ENCODE measurements at places on chromosomes 12 and 14.

DNA sequence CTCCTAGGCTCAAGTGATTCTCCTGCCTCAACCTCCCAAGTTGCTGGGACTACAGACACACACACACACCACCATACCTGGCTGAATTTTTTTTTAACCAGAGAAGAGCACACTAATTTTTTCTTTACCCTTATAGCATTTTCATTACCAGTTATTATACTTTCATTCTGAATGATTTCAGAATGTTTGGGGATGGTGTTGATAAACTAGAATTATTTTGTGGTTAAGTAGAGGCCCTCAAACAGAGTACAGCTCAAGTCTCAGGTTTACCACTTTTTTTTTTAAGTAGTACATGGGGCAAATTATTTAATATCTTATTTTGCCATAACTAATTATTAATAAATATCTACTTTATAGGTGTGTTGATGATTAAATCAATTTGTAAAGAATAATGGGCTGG lies 86.6 kb downstream of the FUT8 start:
- DNase-seq, result no peak

GRCh38 chr12:99911081-99911480 lies 73.7 kb downstream of the ANKS1B start:
- DNase-seq, result no peak

DNA sequence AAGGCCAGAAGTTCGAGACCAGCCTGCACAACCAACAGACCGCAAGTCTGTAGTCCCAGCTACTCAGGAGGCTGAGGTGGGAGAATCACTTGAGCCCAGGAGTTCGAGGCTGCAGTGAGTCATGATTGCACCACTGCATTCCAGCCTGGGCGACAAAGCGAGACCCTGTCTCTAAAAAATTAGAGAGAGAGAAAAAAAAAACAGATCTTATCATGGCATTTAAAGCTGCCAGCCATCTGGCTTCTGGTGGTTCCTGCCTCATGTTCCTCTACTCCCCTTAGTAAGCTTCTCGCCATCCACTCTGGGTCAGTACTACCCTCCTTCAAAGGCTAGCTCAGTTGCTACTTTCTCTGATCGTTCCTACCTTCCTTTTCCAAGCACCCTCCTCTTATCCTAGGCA lies 16.1 kb downstream of the CLSTN3 start:
- no peak for DNase-seq

DNA sequence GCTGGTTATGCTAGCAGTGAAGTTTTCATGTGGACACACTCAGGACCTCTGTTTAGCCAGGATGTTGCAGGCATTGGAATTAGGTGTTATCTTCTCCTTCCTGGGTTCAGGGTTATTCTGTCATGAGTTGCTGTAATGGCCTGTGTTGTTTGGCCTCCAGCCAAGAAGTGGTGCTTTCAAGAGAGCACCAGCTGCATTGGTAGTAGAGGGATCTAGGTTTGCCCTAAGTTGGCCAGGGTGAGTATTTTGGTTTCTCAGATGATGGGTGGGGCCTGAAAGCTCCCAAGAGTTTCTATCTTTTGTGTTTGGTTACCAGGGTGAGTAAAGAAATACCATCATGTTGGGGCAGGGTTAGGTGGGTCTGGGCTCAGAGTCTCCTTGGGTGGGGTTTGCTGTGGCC lies 2.7 kb upstream of the GZMH start:
- no peak for DNase-seq

GRCh38 chr12:95763809-95764253 lies 26.7 kb downstream of the NTN4 start:
- DNase-seq, result no peak

DNA sequence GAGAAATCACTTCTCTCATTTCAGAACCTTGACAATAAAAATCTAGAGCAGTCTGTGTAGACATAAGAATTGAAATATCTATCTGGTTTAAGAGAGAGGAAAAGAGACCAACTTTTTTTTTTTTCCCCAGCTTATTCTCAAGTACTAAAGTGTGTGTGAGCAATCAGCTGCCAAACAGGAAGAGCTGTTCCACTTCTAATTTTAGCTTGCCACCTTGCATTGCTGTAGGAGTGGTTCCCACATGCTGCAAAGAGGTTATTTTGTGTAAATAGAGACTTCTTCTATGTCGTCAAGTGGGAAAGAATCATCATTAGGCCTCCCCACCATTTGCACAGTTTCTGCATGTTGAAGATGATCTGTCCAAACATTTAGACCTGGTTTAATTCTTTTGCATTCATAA lies 142.6 kb downstream of the NPAS3 start:
- no peak for DNase-seq

DNA sequence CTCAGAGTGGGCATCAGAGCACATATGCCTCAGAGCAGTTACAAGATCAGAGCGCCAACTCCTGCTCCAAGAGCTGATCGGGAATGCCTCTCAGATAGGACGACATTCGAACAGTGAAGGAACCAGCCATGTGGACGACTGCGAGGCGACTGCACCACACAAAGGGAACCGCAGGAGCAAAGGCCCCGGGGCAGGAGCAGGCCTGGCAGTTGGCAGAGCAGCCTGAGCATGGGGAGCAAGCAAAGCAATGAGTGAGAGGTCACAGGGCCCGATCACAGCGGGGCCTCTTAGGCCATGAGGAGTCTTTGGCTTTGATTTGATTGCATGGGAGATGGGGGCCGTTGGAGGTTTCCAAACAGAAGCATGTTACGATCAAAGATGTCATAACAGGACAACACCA lies 90.3 kb downstream of the LGMN start:
- DNase-seq, result no peak

- no peak for DNase-seq
Observed at GRCh38 chr14:20494935-20495766, 10.2 kb upstream of the RNASE10 start.

DNA sequence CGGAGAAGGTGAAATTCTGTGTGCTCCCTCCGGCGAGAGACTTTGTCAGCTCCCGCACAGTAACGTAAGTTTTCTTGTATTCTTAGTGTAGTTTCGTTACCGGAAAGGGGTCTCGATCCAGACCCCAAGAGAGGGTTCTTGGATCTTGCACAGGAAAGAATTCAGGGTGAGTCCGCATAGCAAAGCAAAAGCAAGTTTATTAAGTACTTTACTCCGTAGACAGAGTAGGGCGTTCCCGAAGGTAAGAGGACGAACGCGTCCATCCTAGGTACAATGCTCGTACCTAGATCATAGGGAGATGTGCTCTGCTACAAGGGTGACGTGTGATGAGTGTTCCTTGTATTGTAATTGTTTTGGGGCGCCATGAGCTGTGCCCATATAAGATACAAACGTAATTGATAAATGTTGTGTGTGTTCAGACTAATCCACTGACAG lies 293 bp downstream of the IFI27L1 start:
- DNase-seq, result no peak

DNA sequence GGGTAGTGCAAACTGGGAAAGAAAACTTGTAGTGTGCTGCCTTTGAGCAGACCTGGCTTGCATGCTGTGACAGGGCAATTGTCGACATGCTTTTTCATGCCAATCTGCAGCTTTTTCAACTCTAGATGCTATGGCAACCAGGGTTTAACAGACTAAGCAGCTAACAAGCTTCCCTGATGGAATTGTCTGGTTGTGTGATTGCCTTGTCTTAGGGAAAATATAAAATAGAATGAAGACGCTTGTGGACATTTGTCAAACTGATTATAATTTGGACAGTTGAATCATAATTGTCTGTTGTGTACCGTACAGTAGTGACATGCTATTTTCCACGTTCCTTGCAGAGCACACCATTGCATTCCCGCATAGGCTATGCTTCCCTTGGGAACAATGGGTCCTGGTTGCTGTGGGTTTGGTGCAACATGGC lies 113.0 kb downstream of the FOXG1 start:
- no peak for DNase-seq

GRCh38 chr14:77105145-77105939 lies 7.3 kb downstream of the CIPC start:
- no peak for DNase-seq

- no peak for DNase-seq
Observed at GRCh38 chr12:62763312-62763711, 171.6 kb downstream of the PPM1H start.

- no peak for DNase-seq
Observed at GRCh38 chr14:52313462-52313861, 650 bp upstream of the PTGER2 start.

DNA sequence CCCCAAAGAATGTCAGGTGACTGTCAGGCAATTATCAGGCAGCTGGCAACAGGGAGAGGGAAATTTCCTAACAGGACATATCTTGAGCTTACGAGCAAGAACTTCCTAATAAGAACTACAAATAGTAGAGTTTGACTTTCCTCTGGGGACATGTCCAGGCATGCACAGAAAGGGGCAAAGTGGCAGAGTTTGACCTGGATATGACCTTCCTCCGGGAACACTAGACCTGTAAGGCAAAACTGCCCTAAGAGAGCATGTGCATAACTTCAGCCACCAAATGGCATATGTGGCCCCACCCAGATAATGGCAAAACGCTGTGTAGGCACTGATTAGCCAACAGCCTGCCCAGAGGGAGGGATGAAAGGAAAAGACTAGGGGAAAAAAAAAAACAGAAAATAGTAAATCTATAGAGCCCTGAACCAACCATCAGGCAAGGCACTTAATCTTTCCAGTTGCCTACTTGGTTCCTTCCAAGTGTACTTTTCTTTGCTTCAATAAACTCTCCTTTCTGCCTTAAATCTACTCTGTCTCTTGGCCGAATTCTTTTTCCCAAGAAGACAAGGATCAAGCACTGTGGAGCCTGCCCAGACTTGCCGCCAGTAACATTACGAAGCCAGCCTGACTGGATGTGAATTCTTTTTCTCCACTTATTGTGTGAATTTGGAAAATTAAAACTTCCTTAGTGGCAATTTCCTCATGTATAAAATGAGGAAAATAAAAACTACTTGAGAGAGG lies 164.1 kb downstream of the SPTSSA start:
- DNase-seq, result no peak

DNA sequence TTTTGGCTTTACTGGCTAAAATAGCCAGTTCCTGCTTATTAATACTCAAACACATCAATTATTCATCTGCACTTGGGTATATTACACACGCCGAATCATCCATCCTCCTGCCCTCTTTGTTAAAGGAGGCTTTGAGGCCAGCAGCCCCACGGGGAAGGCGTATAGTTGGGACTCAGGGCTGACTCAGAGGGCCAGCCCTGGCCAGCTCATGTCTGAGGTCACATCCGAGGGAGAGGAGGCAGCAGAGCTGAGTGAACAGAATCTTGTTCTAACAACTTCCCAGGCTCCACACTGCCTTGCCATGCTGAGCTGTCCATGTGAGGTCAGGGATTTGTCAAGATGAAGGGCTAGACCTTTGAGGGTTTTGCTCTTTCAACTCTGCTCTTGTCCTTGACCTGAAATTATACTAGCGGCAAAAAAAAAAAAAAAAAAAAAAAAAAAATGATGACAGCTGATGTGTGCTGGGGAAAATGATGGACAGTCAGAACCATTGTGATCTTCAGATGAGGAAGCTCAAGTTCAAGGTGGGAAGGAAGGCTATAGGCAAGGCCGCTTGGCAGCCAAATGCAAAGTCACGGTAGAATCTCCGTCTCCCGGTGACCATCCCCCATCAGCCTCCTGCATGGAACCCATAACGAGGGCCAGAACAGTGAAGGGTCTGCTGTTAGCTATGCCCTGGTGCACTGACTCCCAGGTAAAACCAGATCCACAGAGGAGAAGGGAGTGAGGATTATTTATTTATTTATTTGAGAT lies 12.5 kb upstream of the MARK3 start:
- DNase-seq, result no peak

DNA sequence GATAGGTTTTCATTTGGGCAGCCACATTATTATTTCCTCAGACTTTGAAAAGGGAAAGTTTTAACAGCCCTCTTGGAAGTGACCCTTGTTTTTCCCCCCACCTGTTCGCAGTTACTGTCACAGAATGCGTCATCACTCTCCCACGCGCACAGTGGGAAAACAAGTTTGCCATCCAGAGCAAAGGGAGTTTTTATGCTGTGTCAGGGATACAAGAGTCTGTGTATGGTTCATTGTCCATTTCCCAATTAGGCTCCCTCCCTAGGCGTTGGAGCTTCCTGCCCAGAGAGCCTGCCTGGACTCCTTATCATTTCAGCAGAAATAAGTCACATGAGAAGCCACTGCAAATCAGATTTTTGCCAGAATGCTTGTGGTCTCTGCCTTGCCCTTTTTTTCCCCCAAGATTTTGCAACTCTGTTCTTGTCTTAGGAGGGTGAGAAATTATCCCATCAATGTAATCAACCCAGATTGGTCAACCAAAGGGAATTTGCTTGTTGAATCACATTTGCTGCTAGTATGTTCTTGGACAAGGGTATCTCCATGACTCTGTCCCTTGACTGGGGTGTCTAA lies 104.1 kb downstream of the IGF1 start:
- DNase-seq, result no peak

DNA sequence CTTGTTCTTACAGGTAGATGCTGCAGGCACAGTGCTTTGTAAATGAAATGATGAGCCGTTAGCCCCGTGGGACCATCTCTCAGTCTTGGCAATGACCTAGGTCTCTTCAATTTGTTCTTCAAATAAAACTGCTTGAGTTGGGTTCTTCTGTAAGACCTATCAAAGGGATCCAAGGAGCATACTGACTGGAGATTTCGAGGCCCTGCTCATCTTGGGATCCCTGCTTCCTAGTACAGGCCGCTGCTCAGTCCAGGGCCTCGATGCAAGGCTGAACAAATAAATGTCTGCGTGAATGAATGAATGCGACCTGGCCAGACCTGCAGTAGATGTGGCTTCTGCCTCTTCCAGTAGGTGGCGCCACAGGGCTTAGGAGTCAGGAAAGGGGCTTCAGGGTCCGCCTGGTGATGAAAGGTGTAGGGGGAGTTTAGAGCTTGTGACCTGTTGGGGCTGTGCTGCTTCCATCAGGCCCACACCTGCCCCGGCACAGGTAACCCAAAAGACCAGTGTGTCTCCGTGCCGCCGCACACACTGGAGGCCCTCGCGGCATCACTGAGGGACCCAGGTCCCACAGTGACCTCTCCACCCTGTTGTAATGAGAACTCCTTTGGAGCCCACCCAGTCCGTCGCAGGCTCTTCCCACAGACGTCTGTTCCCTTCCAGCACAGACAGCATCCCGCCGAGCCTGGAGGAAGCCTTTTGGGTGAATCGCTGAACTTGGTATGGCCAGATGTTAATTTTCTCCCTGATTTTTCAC lies 4.4 kb downstream of the CACNA1C start:
- peak; percentile 98 for DNase-seq

DNA sequence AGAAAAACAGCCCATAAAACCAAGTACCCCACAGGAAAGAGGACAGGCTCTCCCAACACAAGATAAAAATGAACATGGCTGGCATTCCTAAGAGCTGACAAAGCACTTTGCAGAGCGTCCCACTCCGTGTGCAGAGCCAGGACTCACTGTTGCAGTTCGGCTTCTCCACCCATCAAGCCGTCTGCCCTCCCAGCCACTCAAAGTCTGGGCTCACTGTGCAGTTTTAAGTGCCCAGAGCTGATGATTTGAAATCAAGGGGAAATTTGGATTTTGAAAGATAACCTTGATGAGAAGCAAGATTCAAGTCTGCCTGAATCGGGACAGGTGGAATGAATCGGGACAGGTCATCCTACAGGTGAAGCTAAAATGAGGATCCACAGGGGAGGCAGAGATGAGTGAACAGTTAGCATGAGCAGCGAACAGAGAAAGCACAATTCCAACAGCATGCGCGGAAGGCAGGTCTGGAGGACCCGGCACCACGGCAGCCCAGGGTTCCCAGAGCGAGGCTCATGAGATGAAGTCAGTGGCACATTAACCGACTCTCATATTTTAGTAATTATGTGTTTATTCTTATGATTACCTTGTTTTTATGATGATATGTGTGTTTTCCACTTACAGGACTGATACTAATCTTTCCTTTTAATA lies 39.8 kb upstream of the GPR68 start:
- no peak for DNase-seq
